ENCODE measurements at places on chromosomes 13 and 19.

GRCh38 chr19:40646743-40647254 lies 43.7 kb downstream of the NUMBL start:
- DNase-seq = no peak

DNA sequence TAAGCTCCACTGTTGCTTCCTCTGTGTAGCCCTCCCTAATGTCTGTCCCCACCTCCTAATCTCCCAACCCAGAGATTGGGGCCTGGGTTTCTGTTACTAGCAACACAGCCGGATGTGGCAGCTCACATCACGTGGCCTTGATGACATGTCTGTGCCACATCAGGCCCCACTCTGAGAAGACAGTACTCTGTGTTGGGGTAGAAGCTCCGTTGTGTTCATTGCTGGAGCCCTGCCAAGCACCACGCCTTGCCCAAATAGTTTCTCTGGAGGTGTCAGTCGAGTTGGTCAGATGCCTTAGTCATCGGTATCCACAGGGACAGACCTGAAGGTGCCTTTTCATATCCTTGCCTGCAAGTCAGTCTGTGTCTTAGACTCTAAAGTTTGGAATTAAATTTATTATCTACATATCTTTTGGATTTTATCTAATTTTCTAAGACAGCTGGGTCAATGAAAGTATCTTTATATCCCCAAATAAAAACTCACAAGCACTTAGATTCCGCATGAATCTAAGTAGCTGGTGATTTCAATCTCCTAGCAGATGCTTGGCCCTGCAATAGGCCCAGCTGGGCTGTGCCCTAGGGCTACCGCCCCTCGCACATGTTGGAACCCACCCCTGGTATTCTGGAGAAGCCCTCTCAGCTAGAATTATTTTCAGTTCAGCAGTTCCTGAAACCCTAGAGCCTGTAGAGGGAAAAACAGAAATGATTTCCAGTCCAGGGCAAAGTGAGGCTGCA lies 204.0 kb upstream of the TSHZ3 start:
- DNase-seq = no peak

DNA sequence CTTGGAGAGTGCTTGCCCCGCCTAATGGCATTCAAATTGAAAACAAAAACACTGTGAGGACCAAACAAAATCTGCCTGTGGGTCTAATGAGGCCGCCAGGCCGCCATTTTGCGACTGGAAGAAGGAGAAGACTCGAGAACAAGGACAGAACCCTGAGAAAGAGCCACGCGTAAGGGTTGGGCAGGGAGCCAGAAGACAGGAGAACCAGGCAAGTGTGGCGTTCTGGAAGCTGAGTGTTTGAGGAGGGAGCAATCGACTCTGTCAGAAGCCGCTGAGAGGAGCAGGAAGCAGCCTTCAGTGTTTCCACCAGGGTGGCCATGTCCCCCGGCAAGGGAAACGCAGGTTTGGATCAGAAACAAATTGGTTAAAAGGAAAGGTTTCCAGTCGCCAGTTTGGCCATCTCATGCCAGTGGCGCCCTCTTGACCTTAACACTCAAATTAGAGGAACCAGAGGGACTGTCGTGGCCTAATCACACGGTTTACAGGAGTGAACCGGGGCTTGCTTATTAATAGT lies 10.2 kb upstream of the PTOV1 start:
- DNase-seq = no peak

GRCh38 chr13:40116008-40116407 lies 460.5 kb downstream of the COG6 start:
- DNase-seq = no peak

GRCh38 chr13:98450026-98450425 lies 126.9 kb downstream of the STK24 start:
- DNase-seq = no peak

- no peak for DNase-seq
These were observed 2.9 kb downstream of the CD37 start for GRCh38 chr19:49338023-49338677.

GRCh38 chr19:47100290-47100689 lies 13.3 kb downstream of the ZC3H4 start:
- DNase-seq = no peak
